ENCODE measurements at places on chromosomes 1 and 21.

- no peak for DNase-seq
Measured at GRCh38 chr1:58487002-58487401, 59.5 kb downstream of the OMA1 start.

DNA sequence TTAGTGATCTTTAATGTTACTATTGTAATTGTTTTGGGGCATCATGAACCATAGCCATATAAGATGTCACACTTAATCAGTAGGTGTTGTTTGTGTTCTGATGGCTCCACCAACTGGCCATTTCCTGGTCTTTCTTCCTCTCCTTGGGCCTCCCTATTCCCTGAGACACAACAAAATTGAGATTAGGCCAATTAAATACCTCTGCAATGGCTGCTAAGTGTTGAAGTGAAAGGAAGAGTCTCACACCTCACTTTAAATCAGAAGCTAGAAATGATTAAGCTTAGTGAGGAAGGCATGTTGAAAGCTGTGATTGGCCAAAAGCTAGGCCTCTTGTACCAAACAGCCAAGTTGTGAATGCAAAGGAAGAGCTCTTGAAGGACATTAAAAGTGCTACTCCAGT is 30.7 kb downstream of the PPP2R5A start:
- DNase-seq: no peak

DNA sequence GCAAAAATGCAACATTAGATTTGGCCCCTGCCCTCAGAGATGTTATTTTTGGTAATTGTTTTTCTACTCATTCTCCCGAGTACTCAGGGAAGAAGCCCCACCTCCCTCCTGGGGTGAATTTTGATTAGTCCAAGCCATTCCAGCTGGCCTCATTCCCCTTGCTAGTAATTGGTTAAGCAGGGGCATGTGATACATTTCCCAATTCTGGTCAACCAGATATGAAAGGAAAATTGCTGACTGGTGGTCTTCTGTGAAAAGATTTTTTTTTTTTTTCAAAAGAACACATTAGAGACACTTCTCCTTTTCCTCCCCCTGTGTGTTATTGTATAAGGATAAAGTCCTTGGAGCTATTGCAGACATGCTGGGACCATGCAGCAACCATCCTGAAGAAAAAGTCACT is 71.1 kb upstream of the AKT3 start:
- no peak for DNase-seq

DNA sequence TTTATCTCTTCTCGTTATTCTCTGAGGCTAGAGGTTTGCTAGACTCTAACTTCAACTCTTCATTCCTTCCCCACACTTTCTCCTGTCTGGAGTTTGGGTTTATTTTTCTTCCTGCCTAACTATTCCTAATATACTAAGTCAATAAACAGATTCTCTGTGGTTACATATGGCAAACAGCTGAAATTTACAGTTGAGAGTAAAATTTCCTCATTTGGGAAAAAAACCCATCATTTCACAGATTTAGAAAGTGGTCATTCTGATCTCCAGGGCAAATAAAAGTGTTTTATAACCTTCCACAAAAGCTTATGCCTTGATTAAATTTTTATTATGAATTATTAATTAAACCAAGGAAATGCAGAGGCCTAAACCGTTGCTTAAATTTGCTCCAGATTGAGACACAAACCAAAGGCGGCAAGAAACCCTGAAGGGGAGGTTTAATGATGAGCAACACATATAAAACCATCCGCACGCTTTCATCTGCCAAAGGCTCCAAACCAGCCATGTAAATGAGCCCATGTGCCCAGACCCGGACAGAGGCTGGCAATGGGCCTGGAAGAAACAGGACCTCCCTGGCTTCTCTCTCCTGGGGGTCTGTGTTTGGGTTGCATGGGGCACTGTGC is 201.7 kb upstream of the LMO4 start:
- DNase-seq: no peak

- DNase-seq: no peak
Measured at GRCh38 chr1:83641796-83642443, 357.0 kb downstream of the TTLL7 start.

Data from activated CD4-positive, CD25-positive, alpha-beta regulatory T cell (primary cell).